ENCODE measurements at places on chromosomes 6 and 20.

DNA sequence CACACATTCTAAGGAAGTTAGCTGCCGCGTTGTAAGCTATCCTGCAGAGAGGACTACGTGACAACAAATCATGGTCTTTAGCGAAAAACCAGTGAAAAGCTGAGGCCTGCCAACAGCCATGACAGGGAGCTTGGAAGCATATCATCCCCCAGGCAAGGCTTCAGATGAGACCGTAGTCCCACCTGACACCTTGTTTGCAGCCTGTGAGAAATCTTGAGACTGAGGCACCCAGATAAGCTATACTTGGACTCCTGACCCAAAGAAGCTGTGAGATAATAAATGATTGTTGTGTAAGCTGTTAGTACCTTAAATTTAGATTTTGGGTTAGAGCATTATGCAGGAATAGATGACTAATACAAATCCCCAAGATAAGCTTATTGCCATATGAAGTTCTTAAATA, 45.4 kb upstream of the SENP6 start:
- no peak for DNase-seq

GRCh38 chr6:75436869-75437268, 56.7 kb downstream of the FILIP1 start:
- DNase-seq: no peak

- DNase-seq: no peak
Observed at GRCh38 chr6:25931411-25931709, 869 bp upstream of the SLC17A2 start.

DNA sequence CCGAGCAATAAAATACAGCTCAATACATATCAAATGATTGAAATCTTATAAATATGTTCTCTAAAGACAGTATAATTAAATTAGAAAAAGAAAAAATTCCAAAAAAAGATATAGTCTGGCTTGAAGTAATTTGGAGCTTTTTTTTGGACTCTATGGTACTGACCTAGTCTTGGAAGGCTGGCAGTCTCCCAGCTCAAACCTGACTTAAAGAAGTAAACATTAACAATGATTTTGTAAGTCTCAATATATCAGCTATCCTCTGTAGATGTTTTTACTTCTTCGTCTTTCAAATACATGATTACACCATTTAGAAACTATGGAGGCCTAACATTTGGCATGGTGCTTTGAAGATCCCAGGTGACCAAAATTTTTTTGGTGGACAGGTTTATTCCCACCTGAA, 14.2 kb downstream of the HINT3 start:
- DNase-seq: no peak

DNA sequence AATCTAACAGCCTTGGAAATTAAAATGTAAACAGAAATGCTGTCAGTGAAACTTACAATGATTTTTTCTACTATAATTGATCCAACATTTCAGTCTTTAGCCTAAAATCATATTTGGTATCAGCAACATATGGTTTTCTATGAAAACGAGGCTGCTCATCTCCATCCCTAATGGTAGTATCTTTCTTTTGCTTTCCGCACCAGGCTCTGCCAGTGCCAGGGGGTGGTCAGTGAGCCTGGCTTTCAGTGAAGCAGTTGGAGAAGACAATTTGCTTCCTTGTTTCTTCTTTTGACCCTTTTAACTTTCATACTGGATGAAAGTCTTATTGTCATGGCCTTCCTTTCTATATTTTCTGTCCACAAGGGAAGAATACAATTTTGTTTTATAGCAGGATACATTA, 258.4 kb downstream of the ARID1B start:
- DNase-seq: no peak

GRCh38 chr6:106085692-106085983, 498 bp upstream of the PRDM1 start:
- DNase-seq: no peak

GRCh38 chr6:48615041-48615440, 504.0 kb upstream of the PTCHD4 start:
- no peak for DNase-seq

DNA sequence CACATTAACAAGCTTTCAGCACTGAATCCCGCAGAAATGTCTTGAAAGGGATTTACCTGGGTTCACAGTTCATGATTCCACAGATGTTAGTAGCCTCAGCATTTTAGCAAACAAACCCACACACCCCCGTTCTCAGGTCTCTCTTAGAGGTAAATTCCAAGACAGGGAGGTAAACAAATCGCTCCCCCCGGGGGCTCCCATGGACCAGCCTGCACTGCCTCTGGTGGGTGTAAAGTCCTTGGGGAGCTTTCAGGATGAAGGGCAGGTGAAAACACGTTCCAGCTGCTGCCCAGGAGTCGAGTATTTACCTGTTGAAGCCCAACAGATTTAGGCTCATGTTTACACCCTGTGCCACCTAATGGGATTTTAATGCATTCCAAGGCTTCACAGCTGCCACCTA, 187.0 kb upstream of the FOXQ1 start:
- DNase-seq: no peak

DNA sequence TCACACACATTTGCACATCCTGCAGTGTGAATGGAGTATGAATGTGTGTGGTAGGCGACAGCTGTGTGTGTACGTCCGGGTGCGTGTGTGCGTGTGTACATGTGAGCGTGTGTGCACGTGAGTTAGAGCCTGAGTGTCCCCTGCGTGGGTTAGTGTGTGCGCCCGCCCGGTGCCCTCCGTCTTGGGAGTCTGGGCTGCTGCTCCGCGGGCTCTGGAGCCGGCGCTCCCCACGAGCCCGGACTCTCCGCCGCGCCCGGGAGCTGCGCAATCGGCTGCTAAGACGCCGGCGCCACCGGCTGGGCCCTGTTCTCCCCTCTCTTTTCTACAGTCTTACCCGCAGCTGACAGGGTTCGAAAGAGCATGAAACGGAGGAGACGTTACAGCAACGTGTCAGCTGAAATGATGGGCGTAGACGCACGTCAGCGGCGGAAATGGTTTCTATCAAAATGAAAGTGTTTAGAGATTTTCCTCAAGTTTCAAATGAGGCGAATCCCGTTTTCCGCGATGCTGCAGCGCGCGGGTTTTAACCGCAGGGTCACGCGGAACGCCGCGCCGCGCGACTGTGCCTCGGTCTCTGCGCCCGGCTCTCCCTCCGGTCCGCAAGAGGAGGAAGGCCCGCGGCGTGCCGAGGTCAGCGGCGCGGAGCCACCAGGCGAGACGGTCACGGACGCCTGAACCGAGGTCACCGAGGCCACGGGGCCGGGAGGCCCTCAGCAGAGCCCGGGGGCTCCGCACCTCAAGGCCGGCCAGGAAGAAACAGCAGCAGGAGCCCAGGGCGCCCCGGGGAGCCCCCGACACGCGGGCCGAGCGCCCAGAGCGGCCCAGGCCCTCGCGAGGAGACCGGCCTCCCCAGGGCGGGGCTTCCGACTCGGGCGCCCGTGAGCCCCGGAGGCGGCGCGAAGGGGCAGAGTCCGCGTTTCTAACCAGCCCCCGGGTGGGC, 95.3 kb upstream of the BHLHE23 start:
- peak; percentile 73 for DNase-seq
